Dermis microvascular lymphatic vessel endothelial cell (primary cell): ENCODE measurements at places on chromosomes 1 and 21. TPM values are rescaled to one million over a fixed set of nuclear protein-coding genes. Genes with fewer than 3 reads are reported as not detected.

Gene CASQ2
- total RNA-seq, result not detected in 2 replicates

Gene PRELP
- total RNA-seq, result not detected in 2 replicates

Gene MAP3K7CL
- 2.0 and 3.3 TPM in 2 replicates for total RNA-seq

Gene KIF21B
- total RNA-seq, result 1.9 and 3.4 TPM in 2 replicates
